ENCODE measurements at places on chromosomes 5 and 9. TPM values are rescaled to one million over a fixed set of nuclear protein-coding genes. Genes with fewer than 3 reads are reported as not detected.

DNA sequence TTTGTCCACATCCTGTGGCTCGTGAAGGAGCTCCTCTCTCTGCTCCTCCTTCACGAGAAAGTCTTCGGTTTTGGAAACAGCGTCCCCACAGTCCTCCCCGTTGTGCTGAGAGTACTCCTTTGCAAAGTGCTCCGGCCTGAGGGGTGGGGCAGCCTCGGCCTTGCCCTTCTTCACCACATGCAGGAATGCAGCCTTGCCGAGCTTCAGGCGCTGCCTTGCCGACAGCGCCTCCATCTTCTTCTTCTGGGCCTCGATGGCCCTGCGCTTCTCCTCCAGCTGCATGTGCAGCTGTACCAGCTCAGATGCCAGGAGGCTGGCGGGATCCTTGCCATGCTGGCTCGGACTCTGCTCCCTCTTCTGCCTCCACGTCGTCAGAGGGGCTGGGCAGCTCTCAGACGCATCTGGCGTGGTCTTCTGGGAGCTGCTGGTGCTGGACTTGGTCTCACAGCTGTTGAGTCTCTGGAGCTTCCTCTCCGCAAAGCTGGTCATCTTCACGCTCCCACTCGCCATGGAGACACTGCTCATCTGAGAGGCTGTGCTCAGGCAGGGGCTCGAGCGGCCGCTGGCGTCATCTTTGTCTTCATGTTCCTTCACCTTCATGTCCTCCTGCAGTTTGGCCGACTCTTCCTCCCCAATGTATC, 85.5 kb downstream of the CAMSAP1 start:
- no peak for DNase-seq

GRCh38 chr5:122391621-122392020, 79.6 kb downstream of the SNCAIP start:
- no peak for DNase-seq

- DNase-seq, result no peak
Measured at GRCh38 chr9:33517373-33517772, 6.7 kb upstream of the ANKRD18B start.

DNA sequence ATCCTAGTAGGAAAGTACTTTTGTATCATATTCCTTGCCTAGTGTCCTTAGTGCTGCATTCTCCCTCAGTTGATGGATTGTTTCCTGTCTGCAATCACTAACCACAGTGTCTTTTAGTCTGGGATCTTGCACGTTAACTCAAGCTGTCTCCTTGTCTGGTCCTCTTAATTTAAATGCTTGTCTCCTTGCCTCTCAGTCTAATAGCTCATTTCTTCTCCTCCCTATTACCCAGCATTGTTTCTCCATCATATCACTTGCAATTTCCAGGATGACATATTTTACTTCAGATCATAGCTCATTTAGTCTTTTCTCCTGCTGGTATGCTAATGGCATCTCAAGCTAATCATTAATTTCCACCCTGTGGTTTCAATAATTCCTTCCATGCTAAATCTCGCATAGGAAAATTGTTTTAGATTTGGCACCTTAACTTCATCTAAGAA, 2052.0 kb upstream of the C9orf72 start:
- no peak for DNase-seq

DNA sequence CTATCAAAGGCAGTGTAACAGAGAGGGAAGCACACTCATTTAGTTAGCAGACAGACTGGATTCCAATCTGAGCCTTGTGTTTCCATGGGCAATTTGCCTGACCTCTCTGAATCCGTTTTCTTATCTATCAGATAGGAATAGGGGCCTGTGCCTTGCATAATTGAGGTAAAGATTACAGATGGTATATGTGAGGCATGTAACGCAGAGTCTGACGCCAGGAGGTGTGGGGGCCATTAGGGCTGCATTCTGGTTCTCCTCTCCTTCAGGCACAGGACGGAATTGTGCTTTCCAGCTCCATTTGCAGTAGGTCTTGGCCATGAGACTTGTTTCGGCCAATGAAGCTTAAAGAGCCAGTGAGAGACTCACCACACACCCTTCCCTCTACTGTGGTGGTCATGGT, 97.6 kb downstream of the FRMD3 start:
- DNase-seq, result no peak

- no peak for DNase-seq
Measured at GRCh38 chr9:133935328-133936005, 56.7 kb downstream of the VAV2 start.

Gene GABRP
- total RNA-seq, result not detected

Gene TMEM8B
- 7.6 TPM for total RNA-seq
